Calu3 (cell line): ENCODE measurements at places on chromosomes 2 and 18. TPM values are rescaled to one million over a fixed set of nuclear protein-coding genes. Genes with fewer than 3 reads are reported as not detected.
A peak's percentile ranks its signal among the peaks of the same experiment; 100 is the strongest.

The COL3A1 gene
- total RNA-seq = not detected in 2 replicates

The ARMC9 gene
- total RNA-seq = 12.8 and 13.6 TPM in 2 replicates

The UGT1A4 gene
- 6.1 TPM in 2 replicates for total RNA-seq

The GNLY gene
- total RNA-seq = not detected in 2 replicates

DNA sequence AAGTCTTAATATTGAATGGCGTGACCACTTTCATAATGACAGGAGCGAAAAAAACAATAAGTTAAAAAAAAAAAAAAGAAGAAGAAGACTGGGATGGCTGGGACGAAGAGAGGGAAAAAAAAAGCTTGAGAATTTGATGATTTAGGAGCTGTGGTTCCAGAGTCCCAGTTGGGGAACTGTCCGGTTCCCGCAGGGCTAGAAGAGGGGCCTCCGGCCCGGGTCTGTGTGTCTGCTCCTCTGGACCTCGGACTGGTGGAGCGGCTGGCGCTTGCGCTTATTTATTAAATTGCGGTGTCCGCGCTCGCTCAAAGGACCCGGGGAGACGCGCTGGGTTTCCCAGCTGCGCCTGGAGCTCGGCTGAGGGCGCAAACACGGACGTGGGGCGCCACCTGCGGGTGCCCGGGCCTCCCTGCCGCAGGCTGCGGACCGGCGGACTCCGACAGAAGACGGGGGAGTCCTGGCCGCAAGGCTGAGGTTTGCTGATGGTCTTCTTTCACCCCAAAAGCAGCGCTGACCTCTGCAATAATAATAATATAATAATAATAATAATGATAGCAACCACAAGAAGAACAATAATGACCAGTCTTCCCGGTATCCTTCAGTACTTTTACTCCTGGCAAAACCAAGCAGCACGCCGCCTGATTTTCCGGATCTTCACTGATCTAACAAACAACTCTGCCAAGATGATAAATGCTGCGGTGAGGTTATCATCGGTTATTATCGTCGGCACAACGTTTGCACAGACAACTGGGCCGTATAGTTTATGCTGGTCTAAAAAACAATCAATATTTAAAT is at the start of gene CBLN2:
TSS of gene CBLN2 (minus strand) at position 251 of the 795 bp plus-strand sequence. CDS start 2,182 bp downstream, outside the sequence.
- H3K4me1 ChIP-seq = no peaks in the 10 kb centered on the region
- H3K27ac ChIP-seq = no peak within 1 kb of the TSS
- H3K4me3 ChIP-seq = peak within 1 kb of the TSS; percentile 60

- H3K4me1 ChIP-seq = no peaks in the 10 kb centered on the region
- no peak overlapping the region for H3K27ac ChIP-seq
- no peaks in the 10 kb centered on the region for H3K36me3 ChIP-seq
- H3K27me3 ChIP-seq = no peaks in the 10 kb centered on the region
Observed at GRCh38 chr2:51782921-51783765, 751.2 kb upstream of the NRXN1 start.

DNA sequence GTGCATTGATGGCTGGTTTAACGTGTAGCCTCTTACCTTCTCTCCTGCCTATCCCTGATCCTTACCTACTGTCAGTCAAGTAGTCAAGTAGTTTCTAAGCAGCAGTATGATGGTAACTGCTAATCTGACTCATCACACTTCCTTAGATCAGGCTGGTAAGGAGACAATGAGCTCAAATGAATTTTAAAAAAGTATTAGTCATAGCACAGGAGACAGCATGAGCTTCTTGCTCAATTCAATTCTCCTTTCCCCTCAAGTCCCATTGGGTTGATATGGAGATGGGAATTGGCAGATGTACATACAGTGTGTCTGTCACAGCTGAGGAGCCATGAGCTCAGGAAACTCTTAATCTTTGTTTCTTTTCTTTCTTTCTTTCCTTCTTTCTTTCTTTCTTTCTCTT is 799.7 kb downstream of the LRP1B start:
- H3K4me1 ChIP-seq = no peaks in the 10 kb centered on the region
- no peak for DNase-seq
- no peaks in the 10 kb centered on the region for H3K27me3 ChIP-seq
- H3K27ac ChIP-seq = no peak overlapping the region
- no peak overlapping the region for H3K4me3 ChIP-seq
- H3K36me3 ChIP-seq = no peaks in the 10 kb centered on the region
